CD4-positive, alpha-beta memory T cell (primary cell): ENCODE measurements at places on chromosomes 12 and 14. TPM values are rescaled to one million over a fixed set of nuclear protein-coding genes. Genes with fewer than 3 reads are reported as not detected.

The ZBTB39 gene
- 10.8 TPM for total RNA-seq

The OVCH1 gene
- total RNA-seq: not detected

GRCh38 chr14:72686832-72687231 lies 207.1 kb downstream of the DPF3 start:
- no peak overlapping the region for H3K4me3 ChIP-seq
- DNase-seq: no peak
- H3K4me1 ChIP-seq: no peaks in the 10 kb centered on the region
- no peaks in the 10 kb centered on the region for H3K27me3 ChIP-seq

DNA sequence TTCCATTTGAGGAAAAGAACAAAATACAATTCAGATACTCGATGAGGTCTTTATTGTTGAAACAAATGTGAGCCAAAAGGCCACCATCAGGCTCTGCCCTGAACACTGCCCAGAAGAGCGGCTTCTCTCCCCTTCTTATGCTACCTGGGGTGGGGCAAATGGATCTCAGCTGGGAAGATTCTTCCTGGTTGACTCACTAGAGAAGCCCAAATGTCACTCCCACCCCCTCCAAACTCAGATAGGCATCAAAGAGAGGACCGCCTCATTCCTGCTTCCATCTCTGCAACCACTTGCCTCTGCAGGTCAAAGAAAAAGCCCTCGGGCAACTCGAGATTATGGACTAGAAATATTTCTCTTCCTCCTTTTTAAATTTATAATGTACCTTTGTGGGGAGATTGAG lies 55.8 kb downstream of the TBX3 start:
- H3K36me3 ChIP-seq: no peaks in the 10 kb centered on the region
- no peaks in the 10 kb centered on the region for H3K4me1 ChIP-seq
- H3K4me3 ChIP-seq: no peak overlapping the region
- no peaks in the 10 kb centered on the region for H3K27me3 ChIP-seq
- no peak overlapping the region for H3K27ac ChIP-seq

GRCh38 chr12:115983226-115983798 lies 294.2 kb downstream of the MED13L start:
- peaks cover 41% of the 10 kb centered on the region for H3K36me3 ChIP-seq
- H3K4me3 ChIP-seq: no peak overlapping the region
- H3K27me3 ChIP-seq: no peaks in the 10 kb centered on the region
- H3K4me1 ChIP-seq: peaks cover under 1% of the 10 kb centered on the region

GRCh38 chr14:104184506-104184905 lies 46.1 kb downstream of the KIF26A start:
- H3K27ac ChIP-seq: no peak overlapping the region
- no peaks in the 10 kb centered on the region for H3K36me3 ChIP-seq

- H3K4me1 ChIP-seq: peaks cover 38% of the 10 kb centered on the region
- H3K27ac ChIP-seq: peak overlapping the region; percentile 85
- H3K4me3 ChIP-seq: peak overlapping the region; percentile 95
- no peak for DNase-seq
- no peaks in the 10 kb centered on the region for H3K27me3 ChIP-seq
These were observed 19.3 kb downstream of the CHD8 start for GRCh38 chr14:21436567-21437062.

- H3K4me1 ChIP-seq: no peaks in the 10 kb centered on the region
- no peaks in the 10 kb centered on the region for H3K36me3 ChIP-seq
- H3K27me3 ChIP-seq: no peaks in the 10 kb centered on the region
- DNase-seq: no peak
- no peak overlapping the region for H3K4me3 ChIP-seq
These were observed 45.5 kb upstream of the RERGL start for GRCh38 chr12:18135509-18135908.

DNA sequence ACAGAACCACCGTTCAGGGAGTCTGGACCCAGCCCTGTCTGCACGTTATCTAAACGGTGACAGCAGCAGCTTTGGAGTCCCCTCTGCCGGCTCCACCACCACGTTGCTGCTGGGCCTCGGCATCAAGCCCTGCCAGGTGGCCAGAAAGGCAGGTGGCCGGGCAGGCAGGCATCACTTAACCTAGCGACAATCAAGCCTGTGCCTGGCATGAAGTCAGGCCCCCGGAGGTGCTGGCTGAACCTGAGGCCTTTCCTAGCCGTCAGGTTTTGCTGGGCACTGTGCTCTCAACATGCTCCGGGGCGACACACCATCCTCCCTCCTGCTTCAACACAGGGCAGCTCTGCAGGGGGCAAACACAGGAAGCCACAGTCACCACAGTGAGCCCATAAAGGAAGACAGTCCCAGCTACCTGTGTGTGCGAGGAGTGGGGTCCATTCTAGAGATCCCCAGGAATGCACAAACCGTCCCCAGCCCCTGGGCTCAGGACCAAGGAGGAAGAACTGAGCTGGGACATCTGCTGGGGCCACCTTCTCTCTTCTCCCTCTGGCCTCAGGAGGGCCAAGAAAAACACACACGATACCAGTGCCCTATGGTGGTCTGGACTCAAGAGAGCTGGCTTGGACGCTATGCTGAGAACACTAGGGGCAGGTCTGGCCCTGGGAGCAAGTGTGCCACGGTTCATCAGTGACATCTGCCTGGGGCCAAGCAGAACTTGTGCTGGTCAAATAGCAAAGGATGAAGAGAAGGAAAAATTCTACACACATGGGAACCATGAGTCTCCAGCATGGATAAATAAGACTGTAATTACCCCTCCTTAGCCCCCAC lies 44.7 kb downstream of the CCDC88C start:
- H3K36me3 ChIP-seq: peaks cover 2% of the 10 kb centered on the region
- peak overlapping the region; percentile 79 for H3K27ac ChIP-seq
- H3K27me3 ChIP-seq: no peaks in the 10 kb centered on the region
- DNase-seq: no peak
- peak overlapping the region; percentile 50 for H3K4me3 ChIP-seq

GRCh38 chr12:65602253-65602609 lies 222.1 kb upstream of the HMGA2 start:
- no peaks in the 10 kb centered on the region for H3K27me3 ChIP-seq
- H3K4me3 ChIP-seq: no peak overlapping the region
- H3K27ac ChIP-seq: no peak overlapping the region
- H3K36me3 ChIP-seq: no peaks in the 10 kb centered on the region
- H3K4me1 ChIP-seq: no peaks in the 10 kb centered on the region
- DNase-seq: no peak

GRCh38 chr14:52021957-52022600 lies 32.7 kb downstream of the RTRAF start:
- H3K36me3 ChIP-seq: no peaks in the 10 kb centered on the region
- H3K27me3 ChIP-seq: no peaks in the 10 kb centered on the region
- peaks cover 5% of the 10 kb centered on the region for H3K4me1 ChIP-seq
- no peak overlapping the region for H3K4me3 ChIP-seq
- no peak for DNase-seq

GRCh38 chr14:63438065-63438757 lies 105.0 kb downstream of the PPP2R5E start:
- no peaks in the 10 kb centered on the region for H3K27me3 ChIP-seq
- no peak overlapping the region for H3K4me3 ChIP-seq
- no peak overlapping the region for H3K27ac ChIP-seq
- no peaks in the 10 kb centered on the region for H3K36me3 ChIP-seq
- DNase-seq: peak; percentile 27

DNA sequence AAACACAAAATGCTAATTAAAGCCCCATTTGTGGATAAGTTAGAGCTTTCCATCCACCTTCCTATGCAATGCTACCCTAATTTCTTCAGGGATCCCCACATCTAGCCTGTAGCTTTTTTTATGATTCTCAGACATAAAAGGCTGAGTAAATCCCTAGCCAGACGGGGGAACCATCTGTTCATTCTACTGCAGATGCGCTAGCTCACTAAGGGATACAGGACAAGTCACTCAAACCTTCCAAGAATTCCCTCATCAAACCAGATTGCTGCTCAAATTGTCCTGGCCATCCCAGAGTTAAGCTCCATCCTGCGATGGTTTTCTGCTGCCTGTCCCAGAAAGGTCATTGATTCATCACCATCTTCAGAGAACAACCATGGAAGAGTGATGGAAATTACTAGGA lies 56.7 kb downstream of the MYRFL start:
- no peak overlapping the region for H3K4me3 ChIP-seq
- H3K36me3 ChIP-seq: no peaks in the 10 kb centered on the region
- no peak overlapping the region for H3K27ac ChIP-seq
- no peaks in the 10 kb centered on the region for H3K4me1 ChIP-seq
- no peaks in the 10 kb centered on the region for H3K27me3 ChIP-seq

GRCh38 chr14:23085458-23085857 lies 9.5 kb downstream of the ACIN1 start:
- no peak overlapping the region for H3K4me3 ChIP-seq
- peaks cover 69% of the 10 kb centered on the region for H3K36me3 ChIP-seq
- H3K27me3 ChIP-seq: no peaks in the 10 kb centered on the region
- H3K27ac ChIP-seq: no peak overlapping the region
- no peak for DNase-seq

DNA sequence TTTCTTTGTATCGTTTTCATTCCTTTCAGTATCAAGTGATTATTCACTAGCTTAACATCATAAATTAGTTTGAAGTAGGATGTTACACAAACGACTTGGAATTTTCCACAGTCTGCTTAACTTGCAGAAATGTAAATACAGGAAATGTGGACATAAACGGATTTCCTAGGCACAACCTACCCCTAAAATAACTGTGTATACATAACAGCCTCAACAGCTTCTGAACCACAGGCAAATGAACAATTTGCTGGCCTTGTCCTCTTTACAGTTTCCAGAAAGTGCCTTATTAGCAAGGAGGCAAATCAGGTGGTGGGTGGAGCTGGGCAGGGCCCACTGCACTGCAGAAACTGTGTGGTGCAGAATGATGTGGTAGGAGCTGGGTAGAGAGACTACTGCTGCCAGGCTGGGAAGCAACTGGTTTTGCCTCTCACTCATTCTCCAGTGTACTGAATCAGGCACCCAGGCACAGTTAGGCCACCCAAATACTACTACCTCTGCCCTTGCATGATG lies 14.1 kb downstream of the DRAM1 start:
- no peaks in the 10 kb centered on the region for H3K4me1 ChIP-seq
- no peaks in the 10 kb centered on the region for H3K27me3 ChIP-seq
- no peaks in the 10 kb centered on the region for H3K36me3 ChIP-seq
- no peak for DNase-seq
- no peak overlapping the region for H3K4me3 ChIP-seq
- H3K27ac ChIP-seq: no peak overlapping the region

DNA sequence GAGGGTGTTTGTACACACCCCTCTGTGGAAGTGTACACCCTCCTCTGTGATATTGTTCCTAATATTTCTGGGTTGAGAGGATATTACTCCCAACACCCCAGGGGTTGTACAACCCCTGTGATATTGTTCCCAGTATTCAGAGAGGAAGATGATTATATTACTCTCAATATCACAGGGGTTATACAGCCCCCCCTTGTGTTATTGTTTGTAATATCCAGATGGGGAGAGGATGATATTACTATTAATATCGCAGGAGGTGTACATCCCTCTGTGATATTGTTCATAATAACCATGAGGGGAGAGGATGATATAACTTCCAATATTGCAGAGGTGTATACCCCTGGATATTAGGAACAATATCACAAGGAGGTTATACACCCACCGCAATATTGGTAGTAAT lies 566.1 kb upstream of the MIS18BP1 start:
- DNase-seq: no peak
- H3K27ac ChIP-seq: no peak overlapping the region
- H3K4me3 ChIP-seq: no peak overlapping the region
- H3K4me1 ChIP-seq: no peaks in the 10 kb centered on the region
- H3K27me3 ChIP-seq: no peaks in the 10 kb centered on the region
- H3K36me3 ChIP-seq: no peaks in the 10 kb centered on the region

- no peaks in the 10 kb centered on the region for H3K27me3 ChIP-seq
- no peaks in the 10 kb centered on the region for H3K36me3 ChIP-seq
- no peaks in the 10 kb centered on the region for H3K4me1 ChIP-seq
These were observed 132.9 kb upstream of the DAAM1 start for GRCh38 chr14:59055439-59056045.

- no peak overlapping the region for H3K4me3 ChIP-seq
- no peaks in the 10 kb centered on the region for H3K36me3 ChIP-seq
- no peaks in the 10 kb centered on the region for H3K27me3 ChIP-seq
- DNase-seq: no peak
- no peak overlapping the region for H3K27ac ChIP-seq
- peaks cover 13% of the 10 kb centered on the region for H3K4me1 ChIP-seq
These were observed 292.3 kb downstream of the RAD51B start for GRCh38 chr14:68111853-68112270.

DNA sequence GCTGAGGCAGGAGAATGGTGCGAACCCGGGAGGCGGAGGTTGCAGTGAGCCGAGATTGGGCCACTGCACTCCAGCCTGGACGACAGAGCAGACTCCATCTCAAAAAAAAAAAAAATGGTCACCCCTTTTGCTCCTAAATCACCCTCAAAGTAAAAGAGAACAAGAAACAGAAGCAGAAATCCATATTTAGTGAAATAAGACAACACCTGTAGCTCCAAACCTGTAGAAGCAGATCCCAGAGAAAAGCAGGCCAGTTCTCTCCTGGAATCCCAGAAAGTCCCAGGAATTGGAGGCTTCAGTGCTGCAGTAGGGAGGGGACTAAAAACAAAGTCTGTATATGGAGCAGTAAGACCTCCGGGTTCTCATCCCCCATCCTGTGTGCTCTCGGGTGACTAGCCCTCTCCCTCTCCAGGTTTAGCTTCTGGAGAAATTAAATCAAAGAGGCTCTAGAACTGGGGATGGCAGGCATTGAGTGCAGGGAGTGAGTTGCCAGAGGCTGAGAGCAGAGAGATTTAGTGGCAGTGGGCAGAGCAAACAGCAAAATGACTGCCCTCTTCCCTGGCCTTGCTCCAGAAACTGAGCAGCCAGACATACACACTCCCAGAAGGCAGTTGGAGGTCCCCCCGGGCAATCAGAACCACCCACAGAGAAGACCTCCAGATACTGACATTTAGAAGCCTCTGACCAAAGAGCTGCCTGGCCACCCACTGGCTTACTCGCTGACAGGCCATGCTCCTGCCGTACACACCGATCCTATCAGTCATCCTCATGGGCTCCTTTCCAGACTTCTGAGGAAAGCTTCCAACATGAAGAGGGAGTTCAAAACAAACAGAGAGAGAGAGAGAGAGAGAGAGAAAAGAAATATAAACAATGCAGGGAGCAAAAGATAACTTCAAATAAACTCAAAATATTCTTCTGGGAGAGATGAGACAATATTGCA lies 6.3 kb upstream of the MLXIP start:
- H3K27me3 ChIP-seq: no peaks in the 10 kb centered on the region
- no peak overlapping the region for H3K27ac ChIP-seq
- H3K36me3 ChIP-seq: no peaks in the 10 kb centered on the region
- no peak overlapping the region for H3K4me3 ChIP-seq

DNA sequence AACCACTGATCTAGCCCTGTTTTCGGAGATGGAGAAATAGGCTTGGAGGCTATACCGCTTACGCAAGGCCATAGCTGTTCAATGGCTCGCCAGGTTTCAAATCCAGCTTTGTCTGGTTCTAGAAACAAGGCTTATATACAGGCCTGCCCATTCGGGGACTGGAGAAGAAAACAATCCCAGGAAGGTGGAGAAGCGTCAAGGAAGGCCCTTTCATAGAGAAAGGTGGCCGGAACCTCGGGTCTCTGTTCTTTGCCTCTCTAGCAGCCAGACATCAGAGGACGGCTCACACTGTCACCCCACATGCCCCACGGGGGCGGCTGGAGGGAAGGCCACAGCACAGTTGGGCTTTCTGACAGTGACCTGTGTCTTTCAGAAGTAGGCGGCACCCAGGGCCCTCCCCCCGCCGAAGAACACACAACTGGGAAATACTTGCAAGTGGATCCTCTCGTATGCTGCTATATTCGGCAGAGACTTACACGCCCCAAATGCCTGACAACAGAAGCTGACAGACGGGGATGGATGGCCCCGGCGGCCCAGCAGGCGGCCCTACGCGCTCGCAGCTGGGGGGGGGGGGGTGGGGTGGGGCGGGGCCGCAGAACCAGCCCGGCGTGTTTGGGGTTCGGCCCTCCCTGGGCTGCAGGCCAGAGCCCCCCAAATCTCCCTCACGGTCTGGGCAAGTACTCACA lies 4.5 kb upstream of the SETD1B start:
- peaks cover 21% of the 10 kb centered on the region for H3K36me3 ChIP-seq
- no peaks in the 10 kb centered on the region for H3K27me3 ChIP-seq
- H3K27ac ChIP-seq: peak overlapping the region; percentile 91
- peaks cover 38% of the 10 kb centered on the region for H3K4me1 ChIP-seq
- peak; percentile 76 for DNase-seq
